ENCODE measurements at places on chromosomes 6 and 20.

- no peak for DNase-seq
Measured at GRCh38 chr6:70080443-70081070, 214.2 kb downstream of the COL19A1 start.

DNA sequence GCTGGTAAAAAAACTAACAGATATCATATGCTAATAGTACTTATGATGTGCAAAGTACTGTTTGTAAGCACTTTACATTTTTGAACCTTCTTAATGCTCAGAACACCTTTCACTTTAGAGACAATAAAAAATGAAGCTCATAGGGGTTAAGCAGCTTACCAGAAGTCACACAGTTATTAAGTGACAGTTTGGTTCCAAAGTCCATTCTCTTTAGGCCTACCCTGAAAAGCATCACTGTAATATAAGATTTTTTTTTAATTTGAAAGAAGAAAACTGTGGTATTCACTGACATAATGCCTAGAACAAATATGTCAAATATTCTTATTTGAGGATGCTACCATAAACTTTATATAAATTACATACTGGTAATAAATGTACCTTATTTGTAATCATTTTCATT is 127.6 kb upstream of the RUNX2 start:
- DNase-seq: no peak

DNA sequence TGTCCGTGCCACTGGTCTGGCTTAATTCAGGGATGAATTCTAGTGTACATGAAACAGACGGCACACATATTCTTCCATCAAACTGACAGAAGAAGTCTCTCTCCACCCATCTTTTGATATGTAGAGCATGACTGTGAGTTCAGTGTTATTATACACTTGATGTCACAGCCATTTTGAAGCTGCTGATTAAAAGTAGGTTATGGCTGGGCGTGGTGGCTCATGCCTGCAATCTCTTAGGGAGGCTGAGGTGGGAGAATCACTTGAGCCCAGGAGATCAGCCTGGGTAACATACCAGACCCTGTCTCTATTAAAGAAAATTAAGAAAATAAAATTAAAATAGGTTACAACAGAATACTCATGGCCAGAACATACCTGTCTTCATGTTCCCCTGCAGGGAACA is 20.7 kb downstream of the C6orf15 start:
- DNase-seq: no peak

DNA sequence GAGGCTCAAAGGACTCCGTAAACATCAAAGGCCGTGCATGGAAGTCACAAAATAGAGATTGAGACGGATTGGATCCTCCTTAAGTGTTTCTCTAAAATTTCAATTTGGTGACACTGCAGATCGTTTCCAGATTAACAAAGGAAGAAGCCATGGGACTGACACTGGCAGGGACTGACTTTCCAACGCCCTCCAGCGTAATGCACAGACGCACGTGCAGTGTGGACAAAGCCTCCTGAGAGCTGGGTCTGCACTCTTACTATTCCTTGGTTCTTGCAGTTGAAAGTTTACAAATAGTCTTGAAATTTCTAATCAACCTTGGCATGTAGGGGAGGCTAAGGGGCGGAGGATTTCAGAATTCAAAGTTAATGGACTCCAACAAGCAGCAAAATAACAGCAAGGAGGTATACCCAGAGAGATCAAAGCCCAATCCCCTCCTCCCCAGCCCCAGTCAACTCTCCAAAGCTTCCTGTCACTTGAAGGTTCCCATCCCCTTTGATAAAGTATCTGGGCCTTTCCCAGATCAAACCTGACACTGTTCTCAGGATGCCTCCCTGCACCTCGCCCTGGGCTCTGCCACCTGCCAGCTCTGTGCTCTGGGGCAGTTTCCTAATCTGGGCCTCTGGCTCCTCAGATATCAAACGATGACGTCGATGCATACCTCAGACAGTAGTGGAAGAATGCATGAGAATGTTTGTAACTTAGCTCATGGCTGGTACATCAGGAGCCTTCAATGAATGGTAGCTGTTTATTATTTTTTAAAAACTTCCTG is 106.5 kb upstream of the TRAF3IP2 start:
- DNase-seq: no peak

DNA sequence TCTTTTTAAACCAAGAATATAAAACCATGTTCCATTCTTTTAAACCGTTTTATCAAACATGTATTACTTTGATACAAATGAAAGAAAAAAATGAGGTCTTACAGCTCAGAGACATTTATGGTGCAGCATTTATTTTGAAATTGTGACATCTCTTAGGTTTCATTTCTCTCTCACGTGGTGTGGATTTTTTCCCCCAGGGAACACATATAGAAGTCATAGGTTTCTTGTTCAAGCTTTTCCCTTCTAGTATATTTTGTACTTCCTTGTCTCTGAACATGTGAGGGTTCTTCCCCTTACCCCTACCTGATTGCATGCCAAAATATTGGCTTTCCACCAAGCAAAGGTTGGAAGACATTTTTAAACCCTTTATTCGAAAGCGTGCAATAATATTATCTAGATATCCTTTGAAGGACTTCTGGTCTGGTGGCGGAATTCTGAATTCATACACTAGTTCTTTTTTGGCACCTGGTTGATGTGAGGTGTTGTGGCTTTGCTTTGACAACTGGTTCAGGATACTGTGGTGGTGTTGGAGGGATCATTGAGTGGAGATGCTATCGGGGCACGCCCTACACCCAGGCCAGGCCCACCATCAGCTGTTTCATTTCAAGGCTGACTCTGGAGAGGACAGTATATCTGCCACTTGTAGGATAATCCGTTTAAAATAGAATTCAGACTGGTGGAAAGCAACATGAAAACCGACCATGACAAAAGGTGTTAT is 5.6 kb upstream of the FAM50B start:
- no peak for DNase-seq

GRCh38 chr20:57287007-57287880 is 20.8 kb upstream of the BMP7 start:
- no peak for DNase-seq

- peak; percentile 74 for DNase-seq
Measured at GRCh38 chr20:50146732-50147662, 6.5 kb downstream of the PEDS1 start.

DNA sequence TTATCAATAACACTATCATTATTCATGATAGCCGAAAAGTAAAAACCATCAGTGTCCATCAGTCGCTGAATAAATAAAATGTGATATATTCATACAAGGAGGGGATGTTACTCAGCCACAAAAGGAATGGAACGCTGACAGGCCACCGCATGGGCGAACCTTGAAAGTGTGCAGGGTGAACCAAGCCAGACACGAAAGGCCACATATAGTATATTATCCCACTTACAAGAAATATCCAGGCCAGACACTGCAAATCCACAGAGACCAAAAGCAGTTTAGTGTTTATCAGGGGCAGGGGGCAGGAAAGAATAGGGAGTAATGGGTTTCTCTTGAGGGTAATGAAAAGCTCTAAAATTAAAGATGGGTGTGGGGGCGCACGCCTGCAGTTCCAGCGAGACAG is 5.7 kb downstream of the SOX18 start:
- DNase-seq: no peak

GRCh38 chr20:5044075-5044620 is 42.8 kb upstream of the SLC23A2 start:
- DNase-seq: no peak

DNA sequence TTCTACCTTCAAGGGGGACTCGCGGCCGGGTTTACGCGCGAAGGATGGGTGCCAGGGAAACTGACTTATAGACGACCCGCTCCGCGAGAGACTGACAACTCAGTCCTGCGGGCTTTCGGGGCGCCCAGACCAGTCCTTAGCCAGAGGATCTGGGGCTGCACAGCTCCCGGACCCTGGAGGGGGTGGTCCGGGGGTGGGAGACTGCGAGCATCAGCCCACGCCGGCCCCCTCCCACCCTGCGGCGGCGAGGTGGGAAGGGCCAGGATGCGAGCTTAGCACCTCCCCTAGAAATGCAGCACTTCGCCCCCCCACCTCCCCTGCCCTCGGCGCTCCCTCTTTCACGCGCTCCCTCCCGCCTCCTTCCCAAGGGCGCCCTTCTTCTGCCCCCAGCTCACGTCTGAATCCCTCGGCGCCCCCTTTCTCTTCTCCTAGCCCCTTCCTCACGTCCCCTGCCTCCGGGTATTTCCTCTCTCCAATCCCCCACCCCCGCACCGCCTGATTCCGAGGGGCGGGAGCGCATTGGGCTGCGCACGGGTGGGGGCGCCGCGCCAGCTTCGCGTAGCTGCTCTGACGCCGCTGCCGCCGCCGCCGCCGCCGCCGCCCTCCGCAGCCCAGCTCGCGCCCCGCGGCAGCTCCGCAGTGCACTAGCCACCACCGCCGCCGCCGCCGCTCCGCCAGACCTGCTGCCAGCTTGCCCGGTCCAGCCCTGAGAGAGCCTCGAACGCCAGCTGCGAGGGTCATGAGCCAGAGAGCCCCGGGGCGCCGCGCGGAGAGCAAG is at the start of gene SLC32A1:
Gene SLC32A1, plus strand, starts transcription at position 639 of the 778 bp plus-strand sequence. CDS start 239 bp downstream, outside the sequence.
- DNase-seq: no peak

GRCh38 chr6:128515550-128516513 is 4.6 kb downstream of the PTPRK start:
- DNase-seq: no peak
